ENCODE measurements at places on chromosomes 1 and 21. TPM values are rescaled to one million over a fixed set of nuclear protein-coding genes. Genes with fewer than 3 reads are reported as not detected.
A peak's percentile ranks its signal among the peaks of the same experiment; 100 is the strongest.

COPA gene
- polyA plus RNA-seq, result 197 TPM

DNA sequence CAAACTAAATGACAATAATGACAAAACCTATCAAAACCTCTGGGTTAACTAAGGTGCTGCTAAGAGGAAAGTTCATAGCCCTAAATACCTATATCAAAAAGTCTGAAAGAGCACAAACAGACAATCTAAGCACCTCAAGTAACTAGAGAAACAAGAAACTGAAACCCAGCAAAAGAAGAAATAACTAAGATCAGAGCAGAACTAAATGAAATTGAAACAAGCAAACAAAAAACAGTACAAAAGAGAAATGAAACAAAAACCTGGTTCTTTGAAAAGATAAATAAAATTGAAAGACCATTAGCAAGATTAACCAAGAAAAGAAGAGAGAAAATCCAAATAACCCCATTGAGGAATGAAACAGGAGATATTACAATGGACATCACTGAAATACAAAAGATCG lies 44.8 kb upstream of the KIAA0040 start:
- DNase-seq, result no peak

GRCh38 chr1:68129536-68130250 lies 79.3 kb upstream of the DIRAS3 start:
- no peak for DNase-seq

- DNase-seq, result peak; percentile 16
Observed at GRCh38 chr1:160375788-160376524, 9.1 kb downstream of the NHLH1 start.

- no peak for DNase-seq
Observed at GRCh38 chr1:187714470-187714869, 885.7 kb downstream of the PLA2G4A start.

- no peak for DNase-seq
Observed at GRCh38 chr1:14598498-14599182, at the start of gene KAZN. TSS of gene KAZN (plus strand) at chr1:14598685.

- no peak for DNase-seq
Observed at GRCh38 chr1:115479055-115479482, 141.0 kb upstream of the NGF start.

DNA sequence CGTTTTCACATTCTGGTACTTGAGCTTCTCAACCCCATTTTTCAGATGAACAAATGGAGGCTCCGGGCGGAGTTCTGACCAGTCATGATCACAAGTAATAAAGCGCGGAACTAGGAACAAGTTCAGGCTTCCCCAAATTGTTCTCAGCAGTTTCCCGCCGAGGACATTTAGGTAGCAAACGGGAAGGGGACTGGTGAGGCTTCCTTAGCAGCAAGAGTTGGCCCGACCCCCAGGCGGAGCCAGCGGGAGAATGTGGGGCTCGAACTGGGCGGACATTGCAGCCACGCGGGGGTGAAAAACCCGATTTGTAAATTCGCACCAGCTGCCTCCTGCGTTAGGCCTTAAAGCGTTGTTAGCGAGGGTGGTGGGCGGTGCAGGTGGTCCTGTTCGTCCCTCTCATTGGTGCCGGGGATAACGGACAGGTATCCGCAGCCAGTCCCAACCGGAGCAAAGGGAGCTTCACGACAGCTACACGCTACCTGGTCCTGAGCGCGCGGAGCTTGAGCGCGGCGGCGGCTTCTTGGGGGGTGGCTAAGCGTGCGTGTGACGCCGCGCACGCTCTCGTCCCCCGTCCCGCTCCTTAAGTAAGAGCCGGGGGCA lies 15.3 kb downstream of the SEMA6C start:
- DNase-seq, result no peak

DNA sequence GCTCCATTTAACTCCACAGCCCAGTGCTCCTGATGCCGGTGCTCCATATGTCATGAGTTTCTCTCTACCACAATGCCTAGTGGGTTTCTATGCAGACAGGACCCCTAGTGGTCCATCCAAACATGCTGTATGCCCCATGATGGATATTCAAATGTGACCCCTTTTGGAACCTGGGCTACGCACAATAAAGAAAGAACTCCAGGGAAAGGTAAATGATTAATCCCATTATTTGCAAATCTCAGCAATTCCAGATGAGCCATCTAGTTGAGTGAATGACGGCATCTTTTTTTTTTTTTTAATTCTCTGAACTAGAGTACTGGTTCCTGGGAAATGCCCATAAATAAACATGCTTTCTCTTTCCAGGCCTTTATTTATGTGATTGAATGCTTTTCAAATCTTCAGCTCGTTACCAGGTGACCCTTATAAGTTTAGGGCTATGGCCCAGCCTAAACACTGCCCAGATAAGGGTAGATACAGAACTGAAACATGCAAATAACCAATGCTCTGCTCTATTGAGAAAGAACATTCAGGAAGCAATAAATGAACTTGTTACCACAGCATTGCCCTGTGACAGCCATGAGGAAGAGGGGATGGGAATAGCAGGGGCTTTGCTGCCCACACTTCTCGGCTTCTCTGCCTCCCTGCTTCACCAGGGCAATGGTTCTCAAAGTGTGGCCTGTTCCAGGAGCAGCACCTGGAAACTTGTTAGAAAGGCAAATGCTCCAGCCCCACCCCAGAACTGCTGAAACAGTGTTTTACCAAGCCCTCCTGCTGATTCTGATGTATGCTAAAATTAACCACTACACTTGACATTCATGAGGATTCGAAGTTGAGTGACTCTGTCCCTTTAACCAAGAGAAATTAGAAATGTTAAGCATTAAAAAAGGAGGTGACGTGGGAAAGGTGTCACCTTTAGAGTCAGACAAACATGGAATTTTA lies 151.7 kb downstream of the SEC16B start:
- DNase-seq, result no peak

- DNase-seq, result no peak
Observed at GRCh38 chr1:40462956-40463590, 12.8 kb downstream of the ZFP69B start.

Measured in HepG2 (cell line).